ENCODE measurements at places on chromosomes 13 and 19.

DNA sequence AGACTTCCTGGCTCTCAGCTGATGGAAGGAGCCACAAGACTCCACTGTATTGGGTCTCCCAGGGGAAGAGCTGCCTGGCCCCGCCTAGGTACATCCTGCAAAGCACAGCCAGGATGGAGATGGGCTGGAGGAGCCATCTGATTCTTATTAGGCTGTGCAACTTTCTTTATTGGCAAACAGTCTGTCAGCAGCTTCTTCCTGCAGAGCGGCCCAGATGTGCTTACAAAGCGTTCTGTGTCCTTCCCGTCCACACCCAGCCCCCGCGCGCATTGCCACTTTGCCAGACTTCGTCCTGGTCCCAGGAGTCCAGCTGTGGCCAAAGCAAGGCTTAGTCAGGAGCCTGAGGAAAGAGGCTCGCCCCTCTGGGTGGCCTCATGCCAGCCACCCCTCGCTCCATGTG lies 409.3 kb downstream of the ZNF536 start:
- no peak for DNase-seq

GRCh38 chr19:57241176-57241575 lies 744 bp downstream of the ZNF805 start:
- DNase-seq = no peak

DNA sequence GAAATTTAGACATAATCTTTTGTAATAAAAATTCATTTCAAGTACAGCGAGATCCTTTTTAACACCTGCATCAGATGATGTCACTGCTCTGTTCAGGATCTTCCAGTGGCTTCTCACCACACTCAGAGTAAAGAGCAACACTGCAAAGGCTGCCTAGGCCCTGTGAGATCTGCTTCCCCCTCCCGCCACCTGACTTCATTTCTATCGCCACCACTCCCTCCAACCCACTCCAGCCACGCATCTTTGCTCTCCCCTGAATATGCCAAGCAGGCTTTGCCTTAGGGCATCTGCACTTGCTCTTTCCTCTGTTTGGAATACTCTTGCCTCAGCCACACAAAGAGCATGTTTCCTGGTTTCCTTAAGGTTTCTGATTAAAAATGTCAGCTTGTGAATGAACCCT lies 58.3 kb downstream of the MBNL2 start:
- no peak for DNase-seq

DNA sequence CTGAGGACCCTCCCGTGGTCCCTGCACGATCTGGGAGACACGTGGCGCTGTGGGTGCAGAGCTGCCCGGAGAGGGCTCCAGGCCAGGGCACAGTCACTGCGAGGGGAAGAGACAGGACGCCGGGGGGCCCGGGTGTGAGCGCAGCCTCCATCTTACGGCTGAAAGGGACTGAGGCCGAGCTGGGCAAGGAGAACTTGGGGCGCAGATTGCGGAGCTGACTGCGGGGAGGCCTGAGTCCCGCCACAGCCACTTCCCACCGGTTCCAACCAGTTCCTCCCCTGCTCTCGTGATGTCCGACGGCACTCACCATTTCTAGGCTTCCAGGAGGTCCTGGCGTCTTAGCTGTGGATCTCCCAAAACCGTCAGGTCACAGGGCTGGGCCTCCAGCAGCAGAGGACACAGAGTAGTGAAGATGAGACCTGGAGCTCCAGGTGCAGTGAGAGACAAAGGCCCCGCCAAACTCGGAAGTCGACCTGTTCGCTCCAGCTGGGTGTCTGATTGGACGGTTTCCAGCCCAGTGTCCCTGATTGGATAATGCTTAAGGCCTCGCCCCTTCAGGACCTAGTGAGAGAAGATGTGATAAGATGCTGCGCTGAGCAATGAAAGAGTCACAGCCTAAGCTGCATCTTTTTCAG lies 4.8 kb upstream of the ZNF253 start:
- no peak for DNase-seq

- DNase-seq = no peak
These were observed 7.2 kb downstream of the PHF11 start for GRCh38 chr13:49502954-49503353.

- DNase-seq = no peak
These were observed 606 bp downstream of the ERCC1 start for GRCh38 chr19:45423033-45423588.

DNA sequence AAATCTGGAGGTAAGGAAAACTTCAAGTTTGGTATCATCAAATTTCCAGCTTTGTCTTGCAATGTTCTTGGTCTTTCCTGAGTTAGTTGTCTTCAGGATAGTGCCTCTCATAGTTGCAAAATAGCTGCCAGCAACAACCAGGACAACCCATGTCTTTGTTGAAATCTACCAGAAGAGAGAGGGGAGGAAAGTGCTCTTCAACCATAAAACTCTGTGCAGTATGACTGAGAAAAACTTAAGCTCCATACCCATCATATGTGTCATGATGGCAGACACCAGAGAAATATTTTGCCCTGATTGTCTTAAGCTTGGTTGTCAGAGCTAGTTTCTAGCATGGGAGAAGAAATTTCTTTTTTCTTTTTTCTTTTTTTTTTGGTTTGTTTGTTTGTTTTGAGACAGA lies 103.3 kb downstream of the SPRY2 start:
- DNase-seq = no peak
